CD4-positive, alpha-beta T cell treated with Interleukin-10 for 1 hour (primary cell): ENCODE measurements at places on chromosomes 7 and 10.

DNA sequence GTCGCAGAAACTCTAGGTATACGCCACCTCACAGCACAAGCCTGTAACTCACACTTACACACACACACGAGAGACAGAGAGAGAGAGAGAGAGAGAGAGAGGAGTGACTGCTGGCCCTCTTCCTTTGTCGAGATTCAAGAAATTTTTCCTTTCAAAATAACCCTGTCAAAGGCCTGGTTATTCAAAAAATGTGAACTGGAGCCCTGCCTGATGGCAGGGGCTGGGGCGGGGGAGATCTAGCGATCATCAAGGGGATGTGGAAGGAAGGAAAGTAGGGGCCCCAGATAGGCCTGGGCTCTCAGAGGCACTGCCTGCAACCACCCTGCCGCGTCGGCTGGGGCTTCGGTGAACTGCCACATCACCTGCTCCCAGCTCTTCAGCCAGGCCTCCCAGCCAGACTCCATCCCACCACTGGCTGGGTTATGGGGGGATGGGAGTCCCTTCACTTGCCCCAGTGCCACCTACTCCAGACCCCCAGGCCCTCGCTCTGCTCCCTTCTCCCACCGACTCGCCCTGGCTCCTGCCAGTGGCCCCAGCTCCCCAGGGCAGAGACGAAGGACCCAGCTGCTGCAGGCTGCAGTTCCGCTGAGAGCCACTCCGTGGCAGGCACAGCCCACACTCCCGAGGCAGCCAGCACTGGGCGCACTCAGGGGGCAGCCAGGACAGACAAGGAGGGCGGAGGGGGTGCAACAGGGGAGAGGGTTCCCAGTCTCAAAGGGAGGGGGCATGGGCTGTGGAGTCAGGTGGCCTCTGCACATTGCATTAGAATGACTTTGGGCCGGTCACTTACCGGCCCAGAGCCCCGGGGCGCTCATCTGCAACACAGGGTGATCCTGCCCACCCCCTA is 15.3 kb downstream of the KCNH2 start:
- peak; percentile 69 for DNase-seq

DNA sequence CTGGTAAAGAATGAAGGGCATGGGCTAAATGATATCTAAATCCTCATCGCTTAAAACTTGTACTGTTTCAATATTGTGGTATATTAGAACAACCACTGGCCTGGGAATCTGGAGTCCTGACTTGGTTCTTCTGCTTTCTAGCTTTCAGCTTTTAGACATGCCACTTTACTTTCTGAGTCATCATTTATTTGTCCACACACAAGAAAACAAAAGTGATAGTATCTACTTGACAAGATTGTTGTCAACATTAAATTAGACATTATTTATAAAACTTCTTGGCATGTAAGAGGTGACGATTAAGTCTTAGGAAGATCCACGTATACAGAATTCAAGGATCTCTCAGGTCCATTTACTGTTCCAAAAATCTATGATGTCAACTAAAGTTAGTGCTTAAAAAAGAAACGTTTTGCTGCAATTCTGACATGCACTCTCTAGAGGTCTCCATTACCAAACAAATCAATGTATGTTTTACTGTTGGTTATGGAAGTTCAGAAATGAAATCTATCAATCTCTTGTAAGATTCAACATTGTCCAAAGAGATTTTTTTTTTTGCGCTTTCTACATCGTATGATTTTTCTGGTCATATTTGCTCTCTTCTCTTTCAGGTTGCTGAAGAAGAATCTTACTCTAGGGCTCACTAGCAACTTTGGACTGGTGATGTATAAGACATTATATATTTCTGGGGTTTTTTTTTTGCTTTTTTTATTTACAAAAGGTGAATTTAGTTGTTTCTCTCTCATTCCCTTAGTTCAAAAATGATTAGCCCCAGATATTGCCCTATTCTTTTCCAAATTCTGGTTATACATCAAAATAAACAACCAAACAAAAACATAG is 53.6 kb upstream of the DYNC1I1 start:
- no peak for DNase-seq

DNA sequence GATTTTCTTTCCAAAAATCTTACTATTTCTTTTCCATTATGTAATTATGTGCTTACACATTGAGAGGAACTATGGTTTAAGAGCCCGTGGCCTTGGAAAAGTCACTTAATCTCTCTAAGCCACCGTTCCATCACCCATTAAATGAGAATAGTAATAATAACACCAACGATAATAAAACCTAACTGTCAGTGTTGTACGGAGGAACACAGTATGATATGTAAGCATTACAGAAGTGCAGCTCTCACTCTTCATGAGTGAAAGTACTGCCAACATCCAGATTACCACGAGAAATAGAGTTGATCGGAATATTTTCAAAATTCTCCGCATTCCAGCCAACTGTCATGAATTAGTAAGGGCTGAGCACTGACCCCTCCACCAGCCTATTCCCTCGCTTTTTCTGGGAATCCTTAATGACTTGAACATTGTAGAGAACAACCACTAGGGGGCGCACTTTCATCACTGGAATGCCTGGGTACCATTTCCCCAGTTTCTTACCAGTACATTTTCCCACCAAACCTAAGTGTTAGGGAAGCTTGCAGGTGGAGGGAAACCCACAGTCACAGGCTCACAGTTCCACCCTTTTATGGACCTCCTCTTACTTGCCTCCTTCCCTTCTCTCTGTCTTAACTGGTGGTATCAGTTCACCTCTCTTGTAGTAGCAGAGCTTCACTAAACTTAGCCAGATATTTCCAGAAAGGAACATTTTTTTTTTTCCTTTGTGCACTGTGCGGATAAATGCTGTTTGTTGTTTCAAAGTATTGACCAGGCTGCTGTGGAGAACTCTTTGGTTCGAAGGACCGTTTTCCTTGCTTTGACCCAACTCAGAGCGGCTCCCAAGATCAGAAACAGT is 27.8 kb downstream of the NKX2-3 start:
- DNase-seq, result peak; percentile 35

- peak; percentile 13 for DNase-seq
These were observed 32.5 kb upstream of the KNDC1 start for GRCh38 chr10:133127291-133128125.

DNA sequence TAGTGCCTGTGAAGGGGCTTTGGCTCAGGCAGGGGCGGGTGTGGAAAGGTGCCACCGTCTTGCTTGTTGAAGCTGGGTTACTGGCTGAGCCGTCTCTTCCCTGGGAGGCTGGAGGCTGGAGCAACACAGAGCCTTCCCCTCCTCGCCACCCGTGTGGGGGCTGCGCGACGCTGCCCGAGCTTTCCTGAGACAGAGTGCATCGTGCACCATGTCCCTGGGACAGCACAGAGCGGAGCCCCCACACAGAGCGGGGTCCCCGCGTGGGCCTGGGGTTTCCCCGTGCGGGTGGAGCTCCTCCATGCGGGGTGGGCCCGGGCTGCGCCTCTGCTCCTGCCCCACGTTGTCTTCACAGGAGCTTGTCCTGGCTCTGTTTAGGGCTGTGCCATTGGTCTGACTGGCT is 69.9 kb downstream of the INPP5A start:
- DNase-seq, result no peak

- no peak for DNase-seq
These were observed 475.8 kb upstream of the C7orf33 start for GRCh38 chr7:148114804-148115203.

GRCh38 chr10:17028798-17029197 is 100.8 kb downstream of the CUBN start:
- DNase-seq, result peak; percentile 34

DNA sequence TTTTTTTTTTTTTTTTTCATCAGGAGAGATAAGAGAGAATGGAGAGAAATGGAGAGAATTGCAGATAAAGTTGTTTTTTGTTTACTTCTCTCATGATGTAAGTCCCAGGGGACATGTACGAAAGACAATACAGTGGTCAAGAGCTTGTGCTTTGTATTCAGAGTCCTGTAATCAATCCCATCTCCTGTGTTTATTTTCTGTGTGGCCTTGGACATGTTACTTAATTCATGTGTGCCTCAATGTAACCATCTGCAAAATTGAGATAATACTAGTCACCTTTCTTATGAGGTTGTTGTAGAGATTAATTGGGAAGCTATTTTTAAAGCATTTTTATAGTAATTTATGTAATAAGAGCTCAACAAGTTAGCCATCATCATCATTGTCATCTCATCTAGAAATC is 117.5 kb downstream of the CDK14 start:
- no peak for DNase-seq

DNA sequence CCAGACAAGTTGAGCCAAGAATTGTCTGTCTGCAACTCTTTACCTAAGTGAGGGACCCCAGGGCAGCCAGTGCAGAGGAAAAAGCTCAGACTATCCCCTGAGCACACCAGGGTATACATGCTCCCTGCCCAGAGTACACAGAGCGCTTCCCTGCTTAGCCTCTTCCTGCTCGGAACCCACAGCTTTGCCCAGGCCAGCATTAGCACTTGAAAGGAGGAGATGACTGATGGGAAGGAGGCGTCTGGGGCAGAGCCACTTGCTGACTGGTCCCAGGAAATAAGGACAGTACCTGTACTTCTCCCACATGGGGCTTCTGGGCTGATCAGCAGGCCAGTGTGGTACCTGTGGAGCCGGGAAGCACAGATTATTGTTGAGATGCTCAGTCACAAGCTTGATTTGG is 48.4 kb upstream of the TRIM8 start:
- no peak for DNase-seq

DNA sequence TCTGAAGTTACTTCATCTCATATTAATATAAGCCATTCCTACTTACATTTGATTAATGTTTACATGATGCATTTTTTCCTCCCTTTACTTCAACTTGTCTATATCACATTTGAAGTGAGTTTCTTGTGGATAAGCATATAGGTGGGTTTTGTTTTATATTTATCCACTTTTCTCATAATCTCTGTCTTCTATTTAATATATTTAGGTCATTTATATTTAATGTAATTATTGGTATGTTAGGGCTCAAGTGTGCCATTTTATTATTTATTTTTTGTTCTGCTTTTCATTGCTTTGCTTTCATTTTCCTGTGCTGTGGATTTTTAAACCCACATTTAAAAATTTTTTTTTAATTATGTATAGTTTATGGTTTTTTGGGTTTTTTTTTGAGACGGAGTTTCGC is 54.8 kb downstream of the OGDH start:
- DNase-seq, result no peak

GRCh38 chr7:2575046-2575732 is 16.4 kb downstream of the IQCE start:
- DNase-seq, result no peak

DNA sequence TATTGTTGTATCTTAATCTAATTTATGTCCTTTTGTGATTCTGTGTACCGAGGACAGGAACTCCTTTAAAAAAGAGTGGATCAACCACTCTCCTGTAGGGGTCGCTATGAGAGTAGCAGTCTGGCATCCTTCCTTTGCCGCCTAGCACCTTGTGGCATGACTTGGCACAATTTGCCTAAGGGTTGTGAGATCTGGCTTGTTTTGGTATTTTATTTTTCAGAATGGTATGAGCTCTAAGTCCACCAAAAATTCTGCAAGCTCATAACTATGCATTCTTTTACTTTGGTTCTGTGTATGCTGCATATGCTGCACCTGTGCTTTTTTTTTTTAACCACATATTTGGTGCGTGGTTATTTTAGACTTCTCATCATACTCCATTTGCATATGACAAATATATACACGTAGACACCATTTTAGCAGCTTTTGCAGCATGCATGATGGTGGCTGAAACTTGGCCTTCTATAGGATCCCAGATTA is 112.8 kb downstream of the CDK14 start:
- peak; percentile 1 for DNase-seq

DNA sequence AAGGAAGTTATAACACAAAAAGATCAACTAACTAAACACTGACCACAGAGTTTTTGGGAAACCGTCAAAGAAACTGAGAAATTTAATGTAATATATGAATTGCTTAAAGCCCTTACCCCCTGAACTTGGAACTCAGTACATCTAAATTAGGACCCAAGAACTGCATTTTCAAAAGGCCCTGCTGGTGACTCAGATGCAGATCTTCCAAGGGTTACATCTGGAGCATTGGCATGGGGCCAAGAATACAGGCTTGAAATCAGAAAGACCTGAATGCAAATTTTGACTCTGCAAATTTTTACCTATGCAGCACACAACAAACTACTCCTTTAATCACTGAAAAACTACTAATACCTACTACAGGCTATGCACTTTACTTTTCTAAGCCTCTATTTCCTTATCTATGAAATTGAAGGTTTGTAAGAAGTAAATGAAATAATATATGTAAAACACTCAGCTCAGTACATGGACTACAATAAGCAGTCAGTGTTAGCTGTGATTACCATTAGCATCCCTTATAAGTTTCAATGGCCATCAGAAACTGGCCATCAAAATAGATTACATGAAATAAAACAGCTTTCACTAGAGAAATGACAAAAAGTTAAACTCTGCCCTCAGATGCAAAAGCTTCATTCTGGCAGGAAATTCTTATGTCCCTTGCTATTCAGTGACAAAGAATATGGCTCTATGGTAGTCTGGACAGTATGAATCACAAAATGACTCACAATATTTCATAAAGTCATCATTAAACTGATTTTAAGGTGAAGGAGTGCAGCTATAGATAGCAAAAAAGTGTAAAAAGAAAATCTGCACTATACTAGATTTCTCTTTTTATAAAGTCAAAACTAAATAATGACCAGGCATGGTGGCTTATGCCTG is 43.6 kb downstream of the NSUN6 start:
- no peak for DNase-seq

GRCh38 chr7:54839575-54840213 is 80.7 kb upstream of the SEC61G start:
- no peak for DNase-seq

GRCh38 chr7:24764972-24765744 is 7.9 kb upstream of the GSDME start:
- DNase-seq, result no peak

DNA sequence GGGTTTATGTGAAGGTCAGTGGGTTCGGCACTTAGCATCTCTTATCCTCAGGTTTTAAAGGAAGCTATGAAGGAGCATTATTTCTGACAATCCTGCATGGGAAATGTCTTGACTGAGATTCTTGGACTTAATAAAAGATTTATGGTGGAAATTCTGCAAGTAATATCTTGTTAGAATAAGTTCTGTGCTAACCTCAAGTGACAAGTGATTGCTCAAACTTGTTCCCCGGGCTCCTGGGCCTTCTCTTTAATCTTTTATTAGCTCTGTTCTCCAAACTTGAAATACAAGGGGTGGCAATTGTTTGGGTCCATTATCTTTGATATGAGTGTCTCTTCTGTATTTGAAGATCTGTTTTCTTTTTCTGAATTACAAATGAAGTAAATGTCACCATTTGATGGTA is 140.6 kb upstream of the CTBP2 start:
- DNase-seq, result no peak

DNA sequence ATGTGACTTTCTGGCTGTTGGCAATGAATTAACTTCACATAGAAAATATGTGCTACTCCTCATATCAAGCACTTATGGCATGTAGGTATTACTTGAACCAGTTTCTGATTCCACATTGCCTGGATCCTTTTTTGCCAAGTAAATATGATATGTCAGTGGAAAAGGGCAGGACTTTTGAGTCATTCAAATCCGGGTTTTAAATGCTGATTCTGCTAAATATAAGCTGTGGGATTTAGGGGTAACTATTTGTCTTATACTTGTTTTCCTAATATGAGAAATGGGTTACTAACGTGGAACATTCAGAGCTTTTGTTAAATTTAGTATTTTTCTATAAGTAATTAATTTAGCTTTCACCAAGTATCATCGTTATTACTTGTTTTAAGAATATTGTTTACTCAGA is 108.0 kb upstream of the HGF start:
- no peak for DNase-seq
